ENCODE measurements at places on chromosomes 2 and 18. TPM values are rescaled to one million over a fixed set of nuclear protein-coding genes. Genes with fewer than 3 reads are reported as not detected.

Gene LDAH
- 7.5 TPM for polyA plus RNA-seq

DNA sequence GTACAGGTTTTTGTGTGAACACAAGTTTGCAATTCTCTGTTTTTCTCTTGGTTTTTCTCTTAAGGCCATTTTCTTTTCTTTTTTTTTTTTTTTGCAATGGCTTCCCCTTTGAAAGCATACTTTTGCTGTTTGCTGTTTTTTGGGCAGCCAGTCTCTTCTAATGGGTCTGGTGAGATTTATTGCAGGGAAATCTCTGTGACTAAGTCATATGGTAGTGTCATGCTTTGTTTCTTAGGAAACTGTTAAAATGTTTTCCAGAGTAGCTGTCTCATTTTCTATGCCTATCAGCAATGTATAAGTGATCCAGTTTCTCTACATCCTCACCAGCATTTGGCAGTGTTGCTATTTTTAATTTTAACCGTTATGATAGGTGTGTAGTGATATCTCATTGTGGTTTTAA lies 27.9 kb upstream of the CDCA7 start:
- DNase-seq = no peak

DNA sequence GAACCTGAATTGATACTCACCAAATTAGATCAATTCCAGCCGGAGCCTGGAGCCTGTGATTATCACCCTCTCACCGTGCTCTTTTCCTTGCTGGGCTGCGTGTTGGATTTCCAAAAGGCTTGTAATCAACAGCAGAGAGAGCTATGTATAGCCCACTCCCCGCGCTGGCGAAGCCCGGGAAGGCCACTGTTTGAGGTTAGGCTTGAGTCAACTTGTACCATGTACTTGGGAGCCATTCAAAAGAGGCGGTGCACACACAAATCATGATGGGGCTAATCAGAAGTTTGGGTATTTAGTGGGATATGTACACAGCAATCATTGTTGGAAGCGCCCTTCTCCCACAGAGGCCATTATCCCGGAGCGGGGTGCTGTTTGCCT lies 151.6 kb downstream of the GLI2 start:
- peak; percentile 59 for DNase-seq

DNA sequence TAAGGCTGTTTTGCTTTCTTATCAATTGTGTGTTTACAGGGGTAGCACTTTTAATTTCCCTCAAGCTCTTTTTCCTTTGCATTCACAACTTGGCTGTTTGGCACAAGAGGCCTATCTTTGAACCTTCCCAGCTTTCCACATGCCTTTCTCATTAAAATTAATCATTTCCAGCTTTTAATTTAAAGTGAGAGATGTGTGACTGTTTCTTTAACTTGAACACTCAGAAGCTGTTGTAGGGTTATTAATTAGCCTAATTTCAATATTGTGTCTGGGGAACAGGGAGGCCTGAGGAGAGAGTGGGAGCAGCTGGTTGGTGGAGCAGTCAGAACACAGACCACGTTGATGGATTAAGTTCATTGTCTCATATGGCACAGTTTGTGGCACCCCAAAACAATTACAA lies 4.7 kb downstream of the ASB1 start:
- no peak for DNase-seq

DNA sequence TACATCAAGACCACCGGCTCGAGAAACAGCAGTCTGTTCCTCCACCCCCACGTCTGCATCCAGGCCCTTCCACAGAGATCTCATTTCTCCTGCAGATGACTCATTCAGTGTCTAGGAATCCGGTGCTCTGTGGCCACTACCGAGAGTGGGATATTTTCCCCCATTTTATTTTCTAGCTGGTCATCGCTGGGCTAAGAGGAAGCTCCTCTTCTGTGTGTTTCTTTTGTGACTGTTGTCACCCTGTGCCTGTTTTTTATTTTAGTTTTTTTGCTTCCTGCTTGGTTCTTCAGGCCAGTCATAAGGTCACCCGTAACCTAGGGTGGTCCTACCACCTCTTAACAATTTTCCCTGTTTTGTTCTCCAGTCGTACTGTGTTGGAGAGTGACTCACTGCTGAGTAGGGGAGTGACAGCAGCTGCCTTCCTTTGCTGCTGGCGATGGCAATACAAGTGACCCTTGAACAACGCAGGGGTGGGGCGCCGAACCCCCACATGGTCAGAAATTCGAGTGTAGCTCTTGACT lies 6.7 kb downstream of the RAMP1 start:
- DNase-seq = no peak

DNA sequence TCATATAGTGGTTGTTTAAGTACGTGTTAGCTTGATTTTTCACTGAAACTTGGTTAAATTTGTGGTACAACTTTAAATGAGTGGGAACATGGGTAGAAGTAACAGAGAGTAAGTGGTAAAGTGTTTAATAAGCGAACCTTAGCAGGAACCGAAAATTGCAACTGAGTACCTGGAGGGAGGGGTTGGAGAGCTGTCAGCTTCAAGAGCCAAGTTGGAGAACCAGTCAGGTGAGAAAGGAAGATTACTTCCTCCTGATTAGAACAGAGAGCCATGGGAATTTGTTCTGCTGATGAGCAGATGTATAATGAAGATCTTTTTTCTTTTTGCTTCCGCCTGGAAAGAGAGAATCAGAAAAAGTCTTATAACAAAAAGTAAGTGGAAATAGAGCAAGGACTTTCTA lies 158.4 kb upstream of the CDH7 start:
- no peak for DNase-seq

- no peak for DNase-seq
These were observed 256.8 kb upstream of the ZEB2 start for GRCh38 chr2:144776766-144777165.

Gene SMCHD1
- 7.9 TPM for polyA plus RNA-seq

DNA sequence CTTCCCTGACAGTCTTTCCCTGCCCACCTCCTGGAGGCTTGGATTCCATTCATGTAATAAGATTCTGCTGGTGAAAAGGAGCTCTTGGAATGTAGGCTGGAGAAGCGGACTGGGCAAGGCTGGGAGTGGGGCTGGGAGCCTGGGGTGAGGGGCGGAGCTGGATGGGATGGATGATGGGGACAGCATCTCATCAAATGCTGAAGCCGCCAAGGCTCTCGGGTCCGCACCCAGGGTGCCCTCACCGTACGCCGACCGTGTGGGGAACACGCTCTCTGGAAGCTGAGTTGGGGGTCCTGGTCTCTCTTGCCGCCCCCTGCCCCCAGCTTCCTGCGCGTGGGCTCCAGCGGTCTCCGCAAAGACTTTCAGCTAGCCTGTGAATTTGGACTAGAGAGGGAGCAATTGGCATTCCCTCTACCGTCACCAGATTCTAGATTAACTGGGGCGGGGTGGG lies 9.1 kb downstream of the RAX start:
- DNase-seq = no peak

GRCh38 chr2:101300164-101300563 lies 8.3 kb downstream of the RNF149 start:
- no peak for DNase-seq
